AG04450 (cell line): ENCODE measurements at places on chromosomes 7 and 10.

- peak; percentile 7 for DNase-seq
Measured at GRCh38 chr10:95391581-95392216, 100.9 kb upstream of the PDLIM1 start.

- no peak for DNase-seq
Measured at GRCh38 chr10:73647875-73648651, 6.8 kb upstream of the MYOZ1 start.

DNA sequence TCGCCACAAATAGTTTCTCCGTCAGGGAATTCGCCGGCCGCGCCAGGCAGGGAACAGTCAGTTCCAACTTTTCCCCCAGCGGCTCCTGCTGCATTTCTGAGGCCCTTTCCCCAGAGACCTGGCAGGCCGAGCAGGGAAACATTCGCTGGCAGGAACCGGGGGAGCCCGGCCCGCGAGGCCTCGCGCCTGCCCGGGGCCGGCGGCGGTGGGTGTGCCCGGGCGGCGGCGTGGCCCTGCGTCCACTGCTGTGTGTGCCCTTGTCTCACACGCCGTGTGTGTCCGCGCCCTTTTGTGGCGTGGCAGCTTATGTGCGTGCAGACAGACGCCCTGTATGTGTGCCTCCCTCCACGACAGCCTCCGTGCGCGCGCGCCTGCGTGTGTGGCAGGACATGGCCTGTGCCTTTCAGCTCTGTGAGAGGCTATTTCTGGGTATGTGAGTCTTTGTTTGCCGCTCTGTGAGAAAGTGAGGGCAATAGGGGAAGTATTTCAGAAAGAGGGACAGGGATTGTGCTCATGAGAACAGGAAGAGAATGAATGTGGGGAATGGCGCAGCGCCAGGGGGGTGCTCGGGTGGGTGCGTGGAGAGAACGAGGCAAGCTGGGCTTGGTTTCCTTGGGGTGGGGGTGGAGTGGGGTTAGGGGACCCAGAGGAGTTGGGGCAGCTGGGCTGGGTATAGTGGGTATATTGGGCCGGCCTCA lies 689 bp upstream of the SMARCD3 start:
- no peak for DNase-seq

DNA sequence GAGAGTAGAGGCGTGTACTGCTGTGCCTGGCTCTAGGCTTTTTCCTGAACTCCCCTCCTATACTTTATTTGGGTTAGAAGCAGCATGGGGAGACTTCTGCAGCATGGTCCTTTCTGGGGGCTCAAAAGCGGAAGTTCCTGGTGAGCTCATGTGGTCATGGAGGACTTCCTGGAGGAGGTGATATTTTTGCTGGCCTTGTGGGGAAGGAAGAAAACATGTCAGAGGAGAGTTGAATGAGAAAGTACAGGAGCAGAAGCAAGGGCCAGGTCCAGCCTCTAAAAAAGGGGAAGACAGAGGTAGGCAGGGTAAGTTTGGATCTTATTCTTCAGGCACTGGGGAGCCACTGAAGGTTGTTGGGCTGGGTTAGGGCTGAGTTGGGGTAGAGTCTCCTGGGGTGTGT lies 45.5 kb downstream of the CASTOR2 start:
- no peak for DNase-seq

- no peak for DNase-seq
Measured at GRCh38 chr7:45650404-45651394, 76.5 kb downstream of the ADCY1 start.

DNA sequence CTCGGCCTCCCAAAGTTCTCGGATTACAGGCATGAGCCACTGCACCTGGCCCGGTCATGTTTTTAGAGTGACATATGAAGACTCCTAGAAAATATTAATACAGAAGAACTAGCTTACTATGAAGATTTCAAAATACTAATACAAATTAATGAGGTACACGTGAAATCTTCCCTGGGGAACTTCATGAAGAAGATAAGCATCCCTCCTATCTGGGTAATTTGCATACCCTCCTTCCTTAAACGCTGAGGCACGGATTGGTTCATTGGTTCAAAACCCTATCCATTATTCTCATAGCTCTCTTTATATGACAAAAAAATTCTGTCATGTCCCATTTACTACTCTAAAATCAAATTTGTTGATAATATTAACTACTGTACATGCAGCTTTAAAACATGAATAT lies 224.8 kb upstream of the KLF14 start:
- no peak for DNase-seq

GRCh38 chr7:120583899-120584586 lies 273.9 kb downstream of the TSPAN12 start:
- DNase-seq = peak; percentile 57

- DNase-seq = no peak
Measured at GRCh38 chr7:91043924-91044645, 220.1 kb upstream of the FZD1 start.

DNA sequence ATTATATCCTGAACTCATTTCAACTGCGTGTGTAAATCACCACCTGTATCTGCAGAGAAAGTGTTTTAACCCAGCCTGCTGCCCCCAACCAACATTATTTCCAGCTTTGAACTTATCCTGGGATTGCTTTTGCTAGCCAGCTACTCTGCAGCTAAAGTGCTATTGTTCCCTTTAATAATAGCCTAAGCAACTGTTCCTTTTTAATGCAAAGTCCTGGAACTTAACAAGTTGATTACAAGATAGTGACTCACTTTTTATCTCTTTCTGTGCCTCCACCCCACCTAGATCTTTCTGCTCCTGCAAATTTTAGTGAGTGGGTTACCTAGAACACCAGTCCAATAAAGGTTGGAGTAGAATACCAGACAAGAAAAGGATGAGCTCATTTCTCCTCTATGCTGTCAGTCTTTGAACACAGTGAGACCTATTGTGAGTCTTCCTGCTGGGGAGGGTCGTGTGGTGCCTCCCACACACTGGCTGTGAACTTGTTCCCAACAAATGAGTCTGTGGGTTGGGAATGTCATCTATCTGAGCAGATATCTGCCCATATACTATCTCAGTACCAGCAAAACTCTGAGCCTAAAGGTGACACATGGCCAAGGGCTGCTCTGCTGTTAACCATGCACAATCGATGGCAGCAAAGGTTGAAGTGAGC lies 137.7 kb downstream of the FAM204A start:
- DNase-seq = no peak

GRCh38 chr7:52114056-52114455 lies 797.4 kb upstream of the COBL start:
- no peak for DNase-seq

GRCh38 chr7:40786909-40787308 lies 652.1 kb downstream of the SUGCT start:
- DNase-seq = no peak

DNA sequence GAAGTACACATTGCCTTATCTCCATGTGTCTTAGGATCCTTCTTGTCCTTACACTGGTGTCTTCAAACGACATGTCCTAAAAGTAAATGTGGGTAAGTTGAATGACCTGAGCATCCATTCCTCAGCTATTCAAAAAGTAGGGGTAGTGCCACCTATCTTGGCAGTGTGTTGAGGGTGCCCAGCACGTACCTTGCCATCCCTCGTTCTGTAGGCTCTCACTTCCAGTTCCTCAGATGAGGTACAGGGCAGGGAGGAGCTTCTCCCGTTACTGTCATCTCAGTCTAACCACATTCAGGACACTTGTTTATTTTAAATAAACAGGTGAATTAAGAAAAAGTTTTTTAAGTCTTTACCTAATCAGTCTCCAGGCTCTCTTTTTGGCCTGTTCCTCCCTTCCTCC lies 13.0 kb downstream of the BUD23 start:
- DNase-seq = no peak

DNA sequence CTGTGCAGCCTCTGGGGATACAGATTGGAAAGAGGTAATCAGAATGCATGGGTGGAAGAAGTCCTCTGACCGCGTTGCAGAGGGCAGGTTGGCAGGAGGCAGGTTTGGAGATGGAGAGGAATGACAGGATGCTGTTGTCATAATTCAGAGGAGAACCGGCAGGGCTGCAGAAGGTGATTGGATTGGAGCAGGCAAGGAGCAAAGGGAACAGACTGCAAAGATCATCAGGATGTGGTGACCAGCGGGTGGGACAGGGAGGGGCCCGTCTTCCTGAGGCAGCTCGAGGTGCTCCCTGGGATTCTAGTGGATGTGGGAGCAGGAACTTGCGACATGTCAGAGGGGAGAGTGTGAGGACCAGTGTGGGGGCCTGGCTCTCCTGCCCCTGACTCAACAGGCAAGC lies 78.5 kb upstream of the PPIF start:
- no peak for DNase-seq

DNA sequence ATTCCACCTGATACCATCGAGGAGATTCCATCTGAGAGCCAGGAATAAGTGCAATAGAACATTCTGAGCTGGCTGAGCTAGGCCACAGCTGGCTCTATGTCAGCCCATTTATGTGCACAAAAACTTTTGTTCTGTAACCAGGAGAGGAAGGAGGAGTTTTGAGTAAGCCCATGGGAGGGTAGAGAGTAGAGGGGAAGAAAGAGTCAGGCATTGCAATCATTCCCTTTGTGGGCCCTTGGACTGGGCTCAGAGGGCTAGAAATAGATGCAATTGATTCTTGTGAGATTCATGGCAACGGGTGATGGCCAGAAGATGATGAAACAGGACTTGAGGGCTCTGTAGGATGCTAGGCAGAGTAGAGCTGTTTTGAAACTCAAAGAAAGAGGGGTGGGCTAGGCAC lies 104.6 kb upstream of the KIF5B start:
- no peak for DNase-seq

DNA sequence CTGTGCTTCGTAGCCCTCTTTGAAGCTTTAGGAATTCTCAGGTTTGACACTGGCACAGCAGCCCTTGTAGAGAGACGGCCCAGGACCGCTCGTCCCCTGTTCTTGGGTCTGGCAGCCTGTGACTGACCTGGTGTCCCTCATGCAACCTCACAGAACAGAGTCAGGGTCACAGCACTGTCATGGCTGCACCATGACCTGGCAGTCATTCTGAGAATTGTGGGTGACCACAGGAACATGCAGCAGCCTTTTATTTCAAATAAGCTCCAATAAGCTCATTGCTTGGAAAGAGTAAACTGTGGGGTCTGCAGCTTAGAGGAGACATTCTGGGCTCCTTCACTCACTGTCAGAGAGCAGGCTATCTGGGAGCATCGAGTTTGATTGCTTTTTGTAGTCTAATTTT lies 42.5 kb downstream of the MYO1G start:
- DNase-seq = no peak

GRCh38 chr7:105666324-105666723 lies 85.0 kb upstream of the EFCAB10 start:
- DNase-seq = no peak

DNA sequence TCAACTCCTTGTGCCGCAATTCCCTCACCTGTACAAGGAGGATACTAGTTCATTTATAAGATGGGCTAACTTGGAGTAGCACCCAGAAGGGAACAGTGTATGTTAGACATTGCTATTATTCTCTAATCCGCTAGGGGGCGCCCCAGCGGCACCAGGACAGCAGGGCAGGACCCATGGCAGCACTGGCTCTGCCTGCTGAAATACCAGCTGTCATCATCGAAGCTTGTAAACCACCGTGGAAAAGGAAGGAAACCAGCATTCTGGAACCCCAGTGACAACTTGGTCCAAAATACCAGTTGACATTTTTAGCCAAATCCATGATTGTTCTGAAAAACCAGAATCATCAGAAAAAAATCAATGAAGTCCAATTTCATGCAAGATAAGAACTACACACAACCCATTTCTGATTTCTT lies 134.4 kb downstream of the ITGA8 start:
- no peak for DNase-seq

DNA sequence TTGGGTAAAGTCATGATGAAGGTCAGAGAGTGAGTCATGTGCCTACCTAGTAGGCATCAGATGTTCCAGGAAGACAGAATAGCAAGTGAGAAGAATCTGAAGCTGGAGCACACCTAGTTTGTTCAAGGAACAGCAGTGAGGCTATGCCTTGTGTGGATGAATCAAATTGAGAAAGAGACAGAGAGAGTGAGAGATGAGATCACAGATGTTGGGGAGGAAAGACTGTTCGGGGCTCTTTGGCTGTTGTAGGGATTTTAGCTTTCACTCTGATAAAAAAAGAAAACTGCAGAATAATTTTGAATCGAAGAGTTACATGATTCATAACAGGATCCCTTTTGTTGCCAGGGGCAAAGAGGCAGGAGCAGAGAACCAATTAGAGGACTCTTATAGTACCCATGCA lies 6.3 kb downstream of the LIPF start:
- no peak for DNase-seq

- no peak for DNase-seq
Measured at GRCh38 chr10:17431871-17432311, 22.5 kb downstream of the ST8SIA6 start.

GRCh38 chr10:24639124-24639523 lies 84.6 kb downstream of the ARHGAP21 start:
- no peak for DNase-seq

- no peak for DNase-seq
Measured at GRCh38 chr7:1736830-1737229, 66.8 kb downstream of the ELFN1 start.

DNA sequence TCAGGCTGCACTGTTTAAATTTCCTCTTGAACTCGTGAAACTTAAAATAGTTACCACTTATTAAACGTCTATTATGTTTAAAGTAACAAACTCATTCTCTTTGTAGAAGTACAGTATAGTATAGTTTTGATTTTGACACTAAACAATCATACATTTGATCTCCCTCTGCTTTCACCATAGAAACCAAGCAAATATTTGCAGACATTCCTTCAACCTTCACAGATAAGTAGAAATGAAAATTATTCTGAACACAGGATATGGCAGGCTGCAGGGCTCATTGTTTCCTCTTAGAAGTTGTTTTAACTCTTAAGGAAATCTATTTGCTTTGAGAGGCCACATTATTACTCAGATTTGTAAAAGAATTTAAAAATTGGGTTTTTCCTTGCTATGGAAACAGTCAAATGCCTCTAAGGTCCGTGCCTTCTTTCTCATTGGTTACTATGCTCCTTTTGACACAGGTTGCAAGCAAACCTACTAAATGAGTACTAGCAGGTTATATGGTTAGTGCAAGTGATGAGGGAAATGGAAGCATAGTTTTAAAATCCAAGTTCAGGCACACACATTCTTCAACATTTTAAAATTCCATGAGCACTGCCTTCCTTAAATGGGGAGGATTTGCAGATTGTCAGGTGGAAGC lies 92.8 kb upstream of the FAM133B start:
- DNase-seq = no peak

- peak; percentile 53 for DNase-seq
Measured at GRCh38 chr7:128453836-128454804, 1.6 kb upstream of the HILPDA start.

GRCh38 chr10:78706256-78706655 lies 362.5 kb upstream of the ZMIZ1 start:
- DNase-seq = no peak
